ENCODE measurements at places on chromosomes 2 and 18. TPM values are rescaled to one million over a fixed set of nuclear protein-coding genes. Genes with fewer than 3 reads are reported as not detected.
A peak's percentile ranks its signal among the peaks of the same experiment; 100 is the strongest.

The CYS1 gene
- 7.1 TPM for polyA plus RNA-seq

The SERPINB12 gene
- polyA plus RNA-seq = 0.58 TPM

The ANKRD30B gene
- polyA plus RNA-seq = not detected

The MRO gene
- polyA plus RNA-seq = 0.33 TPM

DNA sequence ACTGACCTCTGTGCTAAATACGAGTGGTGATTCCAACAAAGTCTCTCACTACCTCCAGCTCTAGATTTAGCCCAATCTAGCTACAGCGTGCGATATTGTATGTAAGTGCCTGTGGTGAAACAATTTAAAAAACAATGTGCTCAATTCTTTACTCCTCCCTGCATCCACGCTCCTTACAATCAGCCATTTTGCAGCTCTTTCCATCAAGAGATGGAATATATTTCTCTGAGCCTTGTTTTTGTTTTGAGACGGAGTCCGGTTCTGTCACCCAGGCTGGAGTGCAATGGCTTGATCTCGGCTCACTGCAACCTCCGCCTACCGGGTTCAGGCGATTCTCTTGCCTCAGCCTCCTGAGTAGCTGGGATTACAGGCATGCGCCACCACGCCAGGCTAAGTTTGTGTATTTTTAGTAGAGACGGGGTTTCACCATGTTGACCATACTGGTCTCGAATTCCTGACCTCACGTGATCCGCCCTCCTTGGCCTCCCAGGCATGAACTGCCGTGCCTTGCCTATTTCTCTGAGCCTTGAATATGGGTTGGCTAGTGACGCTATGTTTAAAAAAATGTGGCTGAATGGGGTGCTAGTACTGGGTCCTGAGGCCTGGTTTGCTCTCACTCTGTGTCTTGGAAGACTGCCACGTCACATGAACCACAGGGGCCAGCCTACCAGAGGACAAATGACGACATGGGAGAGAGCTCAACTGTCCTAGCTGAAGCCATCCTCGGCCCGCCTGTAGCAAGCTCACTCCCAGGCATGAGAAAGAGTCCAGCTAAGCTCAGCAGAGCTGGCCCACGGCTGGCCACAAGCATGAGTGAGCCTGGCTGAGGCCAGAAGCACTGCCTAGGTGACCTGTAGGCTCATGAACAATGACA is 14.8 kb downstream of the WDFY1 start:
- DNase-seq = no peak

GRCh38 chr2:101873543-101873942 is 118.2 kb upstream of the IL1R2 start:
- no peak for DNase-seq

DNA sequence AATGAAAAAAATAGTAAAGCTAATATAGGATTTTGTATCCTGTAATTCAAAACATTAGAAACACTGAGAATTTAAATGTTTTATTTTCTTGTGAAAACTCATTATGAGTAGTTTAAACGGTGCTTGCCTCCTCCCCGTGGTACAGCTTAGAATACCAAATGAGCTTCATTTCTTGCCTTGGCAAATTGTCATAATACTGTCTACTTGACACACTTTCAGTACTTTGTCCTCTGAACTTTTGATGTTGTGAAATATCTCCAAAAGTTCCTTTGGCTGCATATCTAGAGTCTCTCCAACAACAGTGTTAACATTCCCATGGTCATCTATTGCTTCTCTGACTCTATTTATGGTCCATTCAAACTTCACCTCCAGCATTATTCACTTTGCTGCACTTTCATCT is 61.9 kb upstream of the EPB41L5 start:
- DNase-seq = no peak

DNA sequence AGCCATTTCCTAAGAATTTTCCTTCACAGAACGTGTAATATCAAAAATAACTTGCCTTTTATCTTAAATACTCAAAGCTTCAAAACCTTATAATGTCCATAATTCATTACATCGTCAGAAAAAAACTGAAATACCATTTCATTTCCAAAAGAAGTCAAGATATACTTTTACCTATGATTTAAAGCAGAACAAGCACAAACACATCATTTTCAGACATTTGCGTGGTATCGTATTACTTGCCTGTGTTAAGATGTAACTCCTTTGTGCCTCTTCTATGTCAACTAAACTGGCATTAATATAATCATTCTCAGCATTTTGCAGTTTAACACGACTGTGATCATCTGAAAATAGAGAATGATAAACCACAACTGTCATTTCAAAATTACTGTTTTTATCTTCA is 47.5 kb downstream of the PTPN2 start:
- DNase-seq = no peak

DNA sequence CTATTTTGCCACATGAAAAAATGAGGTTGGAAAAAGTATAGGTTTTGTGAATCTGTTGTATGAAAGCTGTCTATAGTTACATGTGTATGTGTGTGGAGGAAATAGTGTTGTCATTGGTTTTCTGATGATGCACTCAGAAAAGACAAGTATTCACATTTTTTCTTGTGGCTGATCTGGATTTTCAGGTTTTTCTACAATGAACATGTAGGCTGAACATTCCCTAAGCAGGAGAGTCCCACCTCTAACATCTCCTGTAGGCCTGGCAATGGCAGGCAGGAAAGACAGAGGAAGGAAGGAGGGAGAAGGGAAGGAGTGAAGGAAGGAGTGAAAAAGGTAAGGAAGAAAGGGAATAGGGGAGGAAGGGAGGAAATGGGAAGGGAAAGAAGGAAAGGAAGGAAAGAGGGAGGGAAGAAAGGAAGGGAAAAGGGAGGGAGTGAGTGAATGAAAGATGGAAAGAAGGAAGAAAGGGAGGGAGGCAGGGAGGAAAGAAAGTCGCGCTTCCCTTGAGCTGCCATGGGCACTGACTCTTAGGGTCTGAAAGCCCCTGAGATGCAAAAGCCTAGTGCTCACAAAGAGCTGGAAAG is 495 bp upstream of the IL36RN start:
- no peak for DNase-seq

DNA sequence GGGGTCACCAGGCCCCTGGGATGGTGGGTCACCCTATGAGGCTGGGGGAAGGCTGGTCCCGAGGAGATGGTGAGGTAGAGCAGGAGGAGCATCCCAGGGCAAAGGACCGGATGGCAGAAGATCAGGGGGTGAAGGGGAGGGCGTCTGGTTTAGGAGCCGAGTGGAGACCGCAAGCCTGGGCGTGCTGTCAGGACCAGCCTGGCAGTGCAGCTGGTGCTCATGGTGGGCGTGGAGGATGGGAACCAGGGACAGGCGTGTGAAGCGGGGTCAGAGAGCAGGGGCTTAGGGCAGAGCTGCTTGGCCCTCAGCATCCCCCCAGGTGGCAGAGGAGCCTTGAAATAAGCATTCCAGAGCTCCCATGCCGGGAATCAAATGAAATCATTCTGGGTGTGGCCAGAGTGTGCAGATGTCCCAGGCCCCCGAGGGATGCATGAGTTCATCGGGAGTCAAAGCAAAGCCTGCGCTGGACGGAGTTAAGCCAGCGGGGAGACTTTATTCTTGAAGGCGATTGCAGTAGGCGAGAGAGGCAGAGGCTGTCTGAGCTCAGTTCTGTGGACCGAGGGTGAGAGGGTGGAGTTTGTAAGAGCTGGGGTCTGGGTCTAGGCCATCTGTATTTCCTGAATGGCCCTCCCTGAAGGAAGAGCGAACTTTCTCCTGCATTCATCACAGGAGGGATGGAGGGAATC is 33.1 kb upstream of the MBP start:
- peak; percentile 84 for DNase-seq

GRCh38 chr2:89818873-89819272 is 1127.4 kb downstream of the RPIA start:
- no peak for DNase-seq

DNA sequence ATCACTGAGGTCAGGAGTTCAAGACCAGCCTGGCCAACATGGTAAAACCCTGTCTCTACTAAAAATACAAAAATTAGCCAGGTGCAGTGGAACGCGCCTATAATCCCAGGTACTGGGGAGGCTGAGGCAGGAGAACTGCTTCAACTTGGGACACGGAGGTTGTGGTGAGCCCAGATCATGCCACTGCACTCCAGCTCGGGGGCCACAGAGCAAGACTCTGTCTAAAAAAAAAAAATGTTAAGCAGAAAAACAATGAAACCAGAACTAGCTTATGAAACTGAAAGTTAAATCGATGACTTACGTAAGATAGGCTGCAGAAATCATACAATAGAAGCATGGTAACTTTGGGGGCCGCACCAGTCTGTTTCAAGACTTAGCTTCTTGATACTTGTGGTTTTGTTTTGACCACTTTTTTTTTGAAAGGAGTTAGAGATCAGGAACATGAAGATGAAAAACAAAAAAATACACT is 6.2 kb upstream of the GPR155 start:
- no peak for DNase-seq

DNA sequence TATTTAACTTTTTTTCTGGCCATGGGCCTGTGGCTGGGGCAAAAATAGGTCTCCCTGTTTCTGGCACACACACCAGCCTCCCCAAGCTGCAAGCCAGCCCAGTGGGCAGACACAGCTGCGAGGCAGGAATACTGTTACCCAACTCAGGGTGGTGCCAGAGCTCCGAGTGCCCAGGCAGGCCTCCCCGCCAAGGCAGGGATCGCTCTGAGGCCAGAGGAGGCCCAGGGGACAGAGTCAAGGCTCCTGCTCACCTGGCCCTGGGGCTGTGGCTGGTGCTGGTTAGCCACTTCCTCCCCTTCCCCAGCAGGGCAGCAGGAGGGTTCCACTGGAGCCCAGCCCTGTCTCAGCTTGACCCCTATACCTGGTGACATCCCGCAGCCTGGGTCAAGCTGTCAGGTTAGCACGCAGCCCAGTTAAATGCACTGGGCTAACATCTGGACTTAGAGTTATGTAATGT is 67.1 kb upstream of the EPAS1 start:
- DNase-seq = no peak

DNA sequence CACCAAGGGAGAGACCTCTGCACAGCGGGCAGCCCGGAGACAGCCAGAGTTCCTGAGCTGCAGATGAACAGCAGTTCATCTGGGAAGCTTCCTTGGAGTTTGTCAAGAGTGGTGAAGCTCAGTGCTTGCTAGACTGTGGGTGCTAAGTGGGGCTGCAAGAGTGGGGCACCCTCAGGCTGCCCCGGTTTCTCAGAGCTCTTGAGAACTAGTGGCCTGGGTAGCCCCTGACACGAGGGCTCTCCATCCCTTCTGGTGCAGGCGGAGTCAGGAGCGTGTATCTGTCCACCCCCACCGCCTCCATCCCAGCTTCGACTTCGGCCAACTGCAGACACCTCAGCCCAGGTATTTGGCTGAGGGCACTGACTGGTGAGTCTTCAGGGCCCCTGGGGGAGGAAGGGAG is 222.0 kb downstream of the LOXHD1 start:
- no peak for DNase-seq

DNA sequence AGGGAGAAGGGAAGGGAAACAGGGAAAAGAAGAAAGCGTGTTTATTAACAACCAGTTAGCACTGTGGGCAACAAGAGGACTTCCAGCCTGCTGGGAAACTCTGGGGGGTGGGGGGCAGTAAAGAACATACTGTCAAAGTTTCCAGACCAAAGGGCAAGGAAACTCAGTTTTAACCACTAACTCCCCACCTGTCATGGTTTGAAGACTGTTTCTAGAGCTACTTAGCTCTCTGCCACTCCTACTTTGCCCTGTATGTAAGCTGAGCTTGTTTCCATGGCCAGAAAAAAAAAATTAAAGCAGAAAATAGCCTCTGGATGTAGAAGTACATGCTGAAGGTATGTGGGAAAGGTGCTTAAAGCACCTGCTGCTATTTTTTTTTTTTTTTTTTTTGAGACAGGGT is 11.0 kb upstream of the PTPN2 start:
- DNase-seq = no peak

Measured in muscle of back (tissue), 13 donors.